ENCODE measurements at places on chromosomes 16 and 17.

GRCh38 chr17:82148997-82149396 is 51.0 kb upstream of the FASN start:
- no peak for DNase-seq

DNA sequence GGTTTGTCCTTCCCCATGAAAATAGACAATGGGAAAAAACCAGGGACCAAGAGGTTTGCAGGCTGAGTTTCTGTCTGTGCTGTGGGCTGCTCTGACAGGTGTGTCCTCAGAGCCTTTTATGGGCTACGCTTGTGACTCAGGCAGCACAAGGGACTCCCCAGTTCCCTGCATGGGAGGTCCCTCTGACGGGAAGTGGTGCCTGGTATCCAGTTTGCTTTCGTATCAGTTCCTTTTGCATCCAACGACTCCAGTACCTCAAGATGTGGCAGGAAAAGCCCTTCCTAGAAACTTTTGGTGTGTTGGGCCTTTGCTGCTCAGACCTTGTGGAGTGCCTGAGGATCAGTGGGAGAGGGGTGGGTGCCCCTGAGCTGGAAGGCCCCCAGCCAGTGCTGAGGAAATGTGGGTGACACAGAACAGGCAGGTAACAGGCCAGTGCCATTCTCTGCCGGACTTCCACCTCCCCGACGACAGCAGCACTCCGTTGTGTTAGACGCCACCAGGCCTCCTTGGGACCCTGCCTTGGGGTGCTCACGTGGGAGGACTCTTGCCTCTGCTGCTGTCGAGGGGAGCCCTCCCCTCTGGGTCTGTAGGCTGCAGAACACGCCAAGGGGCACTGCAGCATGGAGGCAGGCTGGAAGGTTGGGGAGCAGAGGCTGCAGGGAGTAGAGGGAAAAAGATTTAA is 38.4 kb upstream of the IRF8 start:
- peak; percentile 54 for DNase-seq

DNA sequence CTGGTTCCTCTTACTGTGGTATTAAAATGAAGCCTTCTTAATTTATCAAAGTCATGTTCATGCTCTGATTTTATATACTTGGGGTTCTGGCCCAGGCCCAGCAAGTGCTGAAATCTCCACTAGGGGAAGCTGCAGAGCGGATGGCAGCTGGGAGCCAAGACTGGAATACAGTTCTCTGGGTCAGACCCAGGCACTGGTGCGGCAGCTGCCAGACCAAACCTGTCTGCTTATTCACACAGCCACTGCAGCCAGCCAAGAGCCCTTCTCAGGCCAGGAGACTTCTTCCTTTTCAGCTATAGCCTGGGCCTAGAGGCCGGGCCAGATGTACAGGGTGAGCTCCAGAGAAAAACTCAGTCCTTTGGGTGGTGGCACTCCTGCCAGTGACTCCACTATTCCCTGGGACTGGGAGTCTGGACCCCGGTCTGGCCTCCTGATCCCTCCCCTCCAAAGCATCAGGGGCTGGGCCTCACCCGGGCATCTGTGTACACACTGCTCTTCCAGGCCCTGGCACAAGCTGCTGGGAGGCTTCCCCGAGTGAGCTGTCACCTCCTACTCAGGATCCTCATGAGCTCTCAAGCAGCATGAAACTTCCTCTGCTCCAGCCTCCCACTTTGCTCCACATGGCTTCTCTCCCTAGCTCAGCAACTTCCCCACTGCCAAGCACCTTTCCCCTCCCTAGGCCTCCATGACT is 24.4 kb downstream of the ATP6V0D1 start:
- peak; percentile 79 for DNase-seq

DNA sequence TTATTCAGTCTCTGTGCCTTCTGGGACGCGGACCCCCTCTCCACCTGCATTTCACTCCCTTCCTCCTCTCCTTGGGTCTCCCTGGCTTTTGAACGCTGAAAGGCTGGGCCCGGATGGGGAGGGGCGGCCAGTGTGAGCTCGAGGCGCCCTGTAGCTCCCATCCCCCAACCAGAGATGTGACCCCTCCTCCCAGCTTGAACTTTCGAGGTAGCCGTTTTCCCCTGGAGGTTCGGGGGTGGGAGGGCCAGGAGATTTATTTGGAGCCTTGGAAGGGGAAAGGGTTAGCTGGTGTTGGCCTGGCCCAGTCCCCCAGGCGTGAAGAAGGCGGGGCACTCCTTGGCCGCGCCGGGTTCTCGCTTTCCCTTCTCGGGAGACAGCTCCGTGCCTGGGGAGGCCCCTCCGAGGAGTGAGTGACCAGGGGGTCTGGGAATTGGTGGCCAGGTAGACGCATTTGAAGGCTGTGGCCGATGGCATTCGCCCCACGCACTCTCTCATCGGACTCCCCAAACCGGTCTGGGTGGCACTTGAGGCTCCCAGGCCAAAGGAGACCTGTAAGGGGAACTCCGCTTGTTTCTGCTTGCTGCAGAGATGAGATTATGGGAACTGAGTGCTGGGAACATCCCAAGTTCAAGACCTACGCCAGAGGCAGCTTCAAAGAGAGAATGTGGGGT is 942 bp downstream of the LDAF1 start:
- DNase-seq: no peak

- no peak for DNase-seq
Observed at GRCh38 chr16:48834576-48834975, 224.6 kb upstream of the N4BP1 start.

DNA sequence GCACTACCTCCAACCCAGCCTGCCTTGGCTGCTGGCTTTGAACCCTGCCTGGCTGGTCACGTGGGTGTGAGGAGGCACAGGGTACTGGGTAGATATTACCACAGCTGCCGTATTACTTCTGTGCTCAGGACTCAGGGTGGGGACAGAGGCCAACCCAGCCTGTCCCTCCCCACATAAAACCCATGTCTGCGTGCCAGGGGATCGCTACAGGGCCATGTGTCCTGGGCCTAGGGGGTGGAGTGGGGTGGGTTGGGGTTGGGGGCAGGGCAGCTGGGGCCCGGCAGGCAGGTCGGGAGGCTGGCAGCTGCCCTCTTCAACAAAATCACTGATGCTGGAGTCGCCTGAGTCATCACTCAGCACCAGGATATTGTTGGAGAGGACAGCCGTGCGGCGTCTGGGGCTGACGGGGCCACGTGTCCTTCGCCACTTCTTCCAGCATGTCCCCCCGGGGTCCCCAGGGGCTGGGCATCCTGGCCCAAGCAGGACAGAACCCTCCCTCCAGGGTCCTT is 39.7 kb upstream of the PVALEF start:
- DNase-seq: no peak

- no peak for DNase-seq
Observed at GRCh38 chr17:31587462-31587861, 196.0 kb downstream of the RAB11FIP4 start.

Measured in right atrium auricular region (tissue), 2 donors.